KG1 (cell line): ENCODE measurements at places on chromosomes 12 and 14.

DNA sequence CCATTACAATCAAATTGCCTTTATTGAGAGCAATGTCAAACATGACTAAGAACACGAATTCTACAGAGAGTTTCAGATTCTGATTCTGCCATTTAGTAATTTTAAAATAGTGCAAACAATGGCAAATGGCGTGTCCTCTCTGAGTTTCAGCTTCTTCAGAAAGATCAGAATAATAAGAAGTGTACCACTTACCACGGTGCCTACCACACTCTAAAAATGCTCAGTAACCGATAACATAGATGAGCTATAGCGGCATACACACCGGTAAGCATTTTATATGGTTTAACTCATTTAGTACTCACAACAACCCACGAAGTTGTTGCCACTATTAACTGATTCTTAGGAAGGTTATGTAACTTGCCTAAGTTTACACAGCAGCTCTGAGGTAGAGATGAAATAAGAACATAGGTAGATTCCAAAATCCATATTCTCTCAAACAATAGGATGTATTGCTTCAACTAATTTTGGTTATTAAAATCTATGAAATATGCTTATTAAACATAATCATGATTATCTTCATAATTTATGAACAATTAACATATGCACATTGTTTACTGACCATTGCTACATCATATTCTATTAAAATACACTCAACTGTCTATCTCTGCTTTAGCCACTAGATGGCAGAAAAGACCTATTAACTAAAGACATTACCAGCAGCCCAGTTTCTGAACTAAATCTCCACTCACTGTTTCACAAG lies 38.3 kb downstream of the SLC6A15 start:
- DNase-seq: peak; percentile 3

- DNase-seq: no peak
Measured at GRCh38 chr12:111600205-111600642, 1.1 kb upstream of the ATXN2 start.

- DNase-seq: no peak
Measured at GRCh38 chr12:49296034-49296835, 1.3 kb downstream of the PRPH start.

DNA sequence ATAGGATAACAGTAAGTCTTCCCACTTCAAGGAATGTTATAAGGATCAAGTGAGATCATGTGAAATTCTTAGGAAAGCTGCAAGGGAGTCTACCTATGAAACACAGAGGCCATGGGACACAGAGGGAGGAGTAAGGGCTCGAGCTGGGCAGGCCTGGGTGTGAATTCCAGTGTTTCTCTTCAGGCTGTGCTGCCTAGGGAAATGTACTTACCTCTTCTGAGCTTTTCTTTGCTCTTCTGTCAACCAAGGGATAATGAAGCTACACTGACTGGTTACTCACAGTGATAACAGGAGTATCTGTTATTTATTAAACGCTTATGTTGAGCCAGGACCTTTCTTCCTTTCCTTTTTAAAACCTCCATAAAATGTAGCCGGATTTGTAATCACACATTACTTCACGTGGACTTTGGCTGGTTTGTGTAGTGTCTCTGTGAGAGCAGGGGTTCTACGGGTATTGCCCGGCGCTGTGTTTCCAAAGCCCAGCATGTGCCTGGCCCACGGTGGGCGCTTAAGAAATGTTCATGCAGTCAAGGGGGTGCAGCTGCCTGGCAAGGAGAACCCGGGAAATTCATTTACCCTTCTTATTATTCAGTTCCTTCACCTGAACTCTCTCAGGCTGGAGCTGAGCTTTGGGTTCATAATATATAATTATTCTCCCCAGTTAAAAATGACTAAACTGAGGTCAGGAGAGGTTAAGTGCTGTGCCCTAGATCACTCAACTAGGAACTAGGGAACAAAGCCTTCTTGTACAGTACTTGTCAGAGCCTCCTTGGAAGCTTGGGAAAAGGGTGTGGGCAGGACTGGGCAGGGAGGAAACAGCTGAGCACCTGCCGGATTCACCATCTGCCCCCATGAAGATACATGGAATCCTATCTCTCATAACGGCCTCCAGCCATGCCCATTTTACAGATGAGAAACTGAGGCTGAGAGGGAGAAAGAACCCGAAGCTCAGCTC lies 214.2 kb downstream of the CACNA1C start:
- no peak for DNase-seq

- no peak for DNase-seq
Measured at GRCh38 chr12:103779410-103780092, 61.5 kb downstream of the NT5DC3 start.

- no peak for DNase-seq
Measured at GRCh38 chr12:58532855-58533608, 387.3 kb downstream of the LRIG3 start.
